ENCODE measurements at places on chromosomes 6 and 20.
A peak's percentile ranks its signal among the peaks of the same experiment; 100 is the strongest.

- DNase-seq = no peak
Observed at GRCh38 chr6:27755768-27756167, 156.4 kb downstream of the OR2B2 start.

GRCh38 chr6:29255530-29255929 lies 46.0 kb upstream of the OR14J1 start:
- DNase-seq = no peak

GRCh38 chr6:137936798-137937197 lies 69.7 kb downstream of the TNFAIP3 start:
- DNase-seq = no peak

DNA sequence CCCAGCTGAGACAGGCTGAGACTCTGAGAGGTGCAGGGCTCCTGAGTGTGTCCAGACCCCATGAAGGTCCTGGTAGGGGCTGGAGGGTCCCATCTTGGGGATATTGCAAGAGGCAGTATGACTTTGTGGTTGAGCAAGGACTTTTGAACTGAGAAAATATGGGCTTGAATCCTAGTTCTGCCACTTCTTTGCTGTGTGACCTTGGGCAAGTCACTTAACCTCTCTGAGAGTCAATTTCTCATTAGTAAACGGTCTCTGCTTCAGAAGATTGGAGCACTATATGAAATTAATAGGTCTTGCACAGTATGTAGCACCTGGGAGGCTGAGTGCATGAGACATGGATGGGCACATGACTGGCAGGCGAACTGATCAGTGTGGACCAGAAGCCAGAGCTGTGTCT lies 42.7 kb downstream of the TFEB start:
- no peak for DNase-seq

DNA sequence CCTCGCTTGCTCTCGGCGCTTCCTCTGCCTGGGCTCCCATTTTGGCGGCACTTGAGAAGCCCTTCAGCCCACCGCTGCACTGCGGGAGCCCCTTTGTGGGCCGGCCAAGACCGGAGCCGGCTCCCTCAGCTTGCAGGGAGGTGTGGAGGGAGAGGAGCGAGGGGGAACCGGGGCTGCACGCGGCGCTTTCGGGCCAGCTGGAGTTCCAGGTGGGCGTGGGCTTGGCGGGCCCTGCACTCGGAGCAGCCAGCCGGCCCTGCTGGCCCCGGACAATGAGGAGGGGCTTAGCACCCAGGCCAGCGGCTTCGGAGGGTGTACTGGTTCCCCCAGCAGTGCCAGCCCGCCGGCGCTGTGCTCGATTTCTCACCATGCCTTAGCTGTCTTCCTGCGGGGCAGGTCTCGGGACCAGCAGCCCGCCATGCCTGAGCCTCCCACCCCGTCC lies 10.2 kb upstream of the SRPK1 start:
- DNase-seq = no peak

DNA sequence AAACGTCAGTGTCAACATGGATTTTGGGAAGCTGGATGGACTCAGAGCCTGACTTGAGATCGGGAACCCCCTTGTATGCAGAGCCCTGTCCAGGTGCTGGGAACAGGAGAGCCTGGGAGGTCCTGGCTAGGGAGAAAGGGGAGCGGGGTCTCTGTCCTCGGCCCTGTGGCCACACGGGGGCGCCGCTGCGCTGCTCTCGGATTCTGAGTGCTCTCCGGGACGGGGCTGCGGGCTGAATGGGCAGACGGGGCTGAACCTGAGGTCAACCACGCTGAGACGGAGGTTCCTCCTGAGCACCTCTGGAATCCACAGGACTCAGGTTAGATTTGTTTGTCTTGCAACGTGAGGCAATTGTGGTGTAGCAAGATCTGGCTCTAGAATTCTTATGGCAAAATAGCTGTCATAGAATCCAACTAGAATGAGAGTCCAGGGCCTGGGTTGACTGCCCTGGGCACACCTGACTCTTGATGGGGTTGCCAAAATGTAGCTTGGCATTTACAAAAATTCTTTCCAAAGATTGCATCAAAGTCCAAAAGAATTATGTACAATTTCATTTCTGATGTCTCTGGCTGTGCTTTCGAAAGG lies 20.6 kb upstream of the HLA-F start:
- DNase-seq = no peak

GRCh38 chr6:148407372-148407771 lies 64.7 kb downstream of the SASH1 start:
- peak; percentile 85 for DNase-seq

DNA sequence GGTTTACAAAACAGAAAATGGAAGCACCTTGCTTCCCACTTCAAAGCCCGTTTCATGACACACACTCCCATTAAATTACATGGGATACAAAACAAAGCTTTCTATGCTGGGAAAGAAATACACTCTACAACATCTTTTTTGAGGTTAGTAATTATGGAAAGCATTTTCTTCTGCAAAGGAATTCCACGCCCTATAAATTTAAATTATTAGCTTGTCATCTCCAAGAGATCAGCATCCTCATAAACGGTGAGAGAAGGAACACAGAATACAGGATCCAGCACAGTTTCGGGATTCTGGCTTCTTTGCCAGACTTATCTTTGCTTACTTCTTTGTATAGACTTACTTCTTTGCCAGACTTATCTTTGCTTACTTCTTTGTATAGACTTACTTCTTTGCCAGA lies 1.3 kb upstream of the SMPDL3A start:
- no peak for DNase-seq

DNA sequence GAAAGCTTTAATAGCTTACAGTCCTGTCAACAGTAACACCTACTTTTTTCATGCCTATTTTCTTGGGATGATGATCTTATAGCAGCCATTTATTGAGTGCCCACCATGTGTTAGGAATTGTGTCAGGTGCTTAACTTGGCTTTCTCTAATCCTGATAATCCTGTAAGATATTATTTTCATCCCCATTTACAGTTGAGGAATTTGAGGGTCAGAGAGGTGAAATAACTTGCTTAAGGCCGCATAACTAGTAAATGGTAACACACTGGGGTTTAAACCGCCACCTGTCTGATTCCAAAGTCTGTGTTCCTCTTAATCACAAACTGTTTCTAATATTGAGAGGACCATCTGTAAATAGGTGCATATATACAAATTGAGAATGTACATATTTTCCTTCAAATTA lies 55.5 kb downstream of the NCOA3 start:
- no peak for DNase-seq

GRCh38 chr6:122619309-122619708 lies 9.1 kb downstream of the PKIB start:
- no peak for DNase-seq

- no peak for DNase-seq
Observed at GRCh38 chr6:13689511-13690256, 22.0 kb downstream of the RANBP9 start.

- DNase-seq = no peak
Observed at GRCh38 chr20:54086507-54087039, 16.2 kb upstream of the BCAS1 start.

DNA sequence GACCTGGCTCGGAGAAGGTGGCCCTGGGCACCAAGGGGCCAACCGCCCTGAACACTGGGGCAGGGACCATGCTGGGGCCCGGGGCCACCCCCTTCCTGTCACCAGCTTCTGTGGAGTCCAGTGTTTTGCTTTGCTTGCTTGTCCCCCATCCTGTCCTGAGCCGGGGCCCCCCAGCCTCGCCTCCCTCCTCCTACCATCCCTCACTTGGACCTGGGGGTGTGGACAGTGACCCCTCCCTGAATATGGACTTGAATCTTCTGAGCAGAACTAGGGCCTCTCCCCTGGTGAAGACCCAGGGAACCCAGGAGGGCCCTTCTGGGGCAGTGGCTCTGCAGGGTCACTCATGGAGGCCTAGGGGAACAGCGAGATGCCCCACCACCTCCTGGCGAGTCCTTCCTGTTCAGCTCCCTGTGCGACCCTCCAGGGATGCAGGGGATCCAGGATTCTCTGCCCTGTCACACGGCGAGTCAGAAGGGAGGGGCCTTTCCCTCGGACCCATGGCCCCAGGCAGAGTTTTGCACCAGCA lies 41.6 kb downstream of the VSTM2L start:
- DNase-seq = no peak

DNA sequence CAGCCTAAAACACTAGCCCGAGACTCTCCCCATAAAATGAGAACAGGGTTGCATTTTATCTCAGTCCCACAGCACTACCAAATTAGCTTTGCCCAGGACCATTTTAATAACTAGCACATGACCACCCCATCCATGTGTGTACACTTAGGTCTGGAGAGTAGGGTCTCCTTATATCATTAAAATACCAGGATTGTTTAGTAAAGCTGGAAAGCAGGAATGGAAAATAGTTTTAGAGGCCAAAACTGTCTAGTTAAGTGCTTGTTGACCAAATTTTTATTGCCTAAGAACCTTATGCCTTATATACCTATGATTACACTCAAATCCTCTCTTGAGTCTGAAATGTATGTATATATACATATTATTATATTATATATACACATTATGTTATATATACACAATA lies 608.4 kb downstream of the HDGFL1 start:
- no peak for DNase-seq

GRCh38 chr6:8177721-8178120 lies 75.4 kb upstream of the EEF1E1 start:
- no peak for DNase-seq

DNA sequence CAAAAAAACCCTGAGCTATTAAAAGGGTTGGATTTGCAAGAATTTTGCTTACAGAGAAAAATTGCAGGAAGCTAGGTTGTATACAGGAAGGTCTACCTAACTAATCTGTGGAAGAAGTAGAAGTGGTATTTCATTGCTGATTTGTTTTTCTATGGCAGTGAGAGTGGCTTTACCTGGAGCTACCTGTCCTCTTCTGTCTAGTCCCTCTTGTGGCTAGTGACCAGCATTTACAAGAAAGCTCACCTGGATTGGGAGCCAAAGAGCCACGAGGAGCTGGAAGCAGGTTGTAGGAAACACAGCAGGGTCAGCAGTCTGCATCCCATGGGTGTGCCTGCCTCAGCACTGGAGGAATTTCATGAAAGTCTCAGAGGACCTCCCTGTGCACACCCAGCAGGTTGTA lies 120.3 kb upstream of the RALGAPA2 start:
- no peak for DNase-seq

- DNase-seq = no peak
Observed at GRCh38 chr6:133170602-133171001, 70.6 kb upstream of the EYA4 start.

DNA sequence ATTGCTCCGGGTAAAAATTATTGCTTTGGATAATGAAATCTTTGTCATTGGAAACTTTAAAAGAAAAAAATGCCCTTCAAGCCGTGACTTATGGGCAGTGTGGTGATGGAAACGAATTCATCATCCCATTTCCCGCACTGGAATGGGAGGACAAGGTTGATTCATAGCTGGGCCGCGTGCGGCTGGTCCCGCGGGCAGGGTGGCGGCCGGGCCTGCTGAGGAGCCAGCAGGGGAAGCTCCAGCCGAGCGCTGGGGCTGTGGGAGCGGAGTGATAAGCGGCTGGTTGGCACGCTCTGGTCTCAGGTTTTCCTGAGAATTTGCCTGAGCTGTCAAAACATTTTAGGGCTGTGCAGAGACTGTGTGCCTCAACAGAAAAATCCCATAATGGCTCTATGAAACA lies 351.7 kb downstream of the CDC5L start:
- DNase-seq = no peak

- DNase-seq = no peak
Observed at GRCh38 chr20:7199861-7200260, 432.4 kb downstream of the BMP2 start.

DNA sequence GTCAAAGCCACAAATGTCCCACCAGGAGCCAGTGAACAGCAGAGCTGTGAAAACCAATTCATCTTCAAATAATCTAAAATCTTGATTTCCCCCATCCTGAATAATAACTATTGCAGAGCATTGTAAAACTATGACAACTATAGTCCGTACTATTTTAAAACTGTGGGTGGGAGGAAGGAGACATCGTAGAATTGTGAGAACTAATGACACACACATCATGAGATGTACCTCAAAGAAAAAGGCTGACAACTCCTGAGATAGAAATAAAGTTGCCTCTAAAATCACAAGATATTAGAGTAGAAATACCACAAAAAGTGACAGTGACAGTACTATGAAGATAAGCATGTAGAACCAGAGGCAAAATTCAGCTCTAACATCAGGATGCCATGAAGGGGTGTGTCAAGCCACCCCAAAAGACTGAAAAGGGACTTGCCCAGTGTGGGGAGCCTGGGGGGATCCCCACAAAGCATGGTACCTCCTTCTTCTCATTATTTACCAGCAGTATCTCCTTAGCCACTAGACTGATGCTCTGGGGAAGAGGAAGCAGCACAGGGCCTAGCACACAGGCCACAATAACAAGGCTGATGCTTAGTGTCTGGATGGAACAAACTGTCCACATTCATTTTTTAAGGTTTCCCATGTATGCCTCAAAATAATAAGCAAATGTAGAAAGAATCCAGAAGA lies 13.4 kb downstream of the NAPB start:
- DNase-seq = no peak

GRCh38 chr20:2032168-2032567 lies 38.3 kb upstream of the PDYN start:
- no peak for DNase-seq

GRCh38 chr6:83352424-83353061 lies 78.3 kb downstream of the ME1 start:
- no peak for DNase-seq
